ENCODE measurements at places on chromosomes 7 and 10.

- no peak for DNase-seq
These were observed 19.0 kb downstream of the GIMAP4 start for GRCh38 chr7:150586068-150586784.

DNA sequence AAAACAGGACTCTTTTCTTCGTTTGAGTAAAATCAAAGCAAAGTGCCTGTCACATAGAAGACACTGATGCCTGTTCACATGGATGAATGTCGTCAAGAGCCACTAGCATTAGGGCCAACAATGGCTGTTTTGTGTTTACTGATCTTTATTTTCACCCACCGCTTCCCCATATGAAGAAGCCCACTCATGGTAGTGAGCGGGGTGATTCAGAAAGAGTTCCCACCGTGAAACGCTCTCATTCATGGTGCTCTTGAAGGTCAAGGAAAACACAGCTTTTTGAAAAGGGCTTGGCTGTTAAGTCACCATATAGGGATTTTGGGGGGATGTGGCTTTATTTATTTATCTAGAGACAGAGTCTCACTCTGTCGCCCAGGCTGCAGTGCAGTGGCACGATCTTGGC is 12.5 kb downstream of the PROSER2 start:
- no peak for DNase-seq

DNA sequence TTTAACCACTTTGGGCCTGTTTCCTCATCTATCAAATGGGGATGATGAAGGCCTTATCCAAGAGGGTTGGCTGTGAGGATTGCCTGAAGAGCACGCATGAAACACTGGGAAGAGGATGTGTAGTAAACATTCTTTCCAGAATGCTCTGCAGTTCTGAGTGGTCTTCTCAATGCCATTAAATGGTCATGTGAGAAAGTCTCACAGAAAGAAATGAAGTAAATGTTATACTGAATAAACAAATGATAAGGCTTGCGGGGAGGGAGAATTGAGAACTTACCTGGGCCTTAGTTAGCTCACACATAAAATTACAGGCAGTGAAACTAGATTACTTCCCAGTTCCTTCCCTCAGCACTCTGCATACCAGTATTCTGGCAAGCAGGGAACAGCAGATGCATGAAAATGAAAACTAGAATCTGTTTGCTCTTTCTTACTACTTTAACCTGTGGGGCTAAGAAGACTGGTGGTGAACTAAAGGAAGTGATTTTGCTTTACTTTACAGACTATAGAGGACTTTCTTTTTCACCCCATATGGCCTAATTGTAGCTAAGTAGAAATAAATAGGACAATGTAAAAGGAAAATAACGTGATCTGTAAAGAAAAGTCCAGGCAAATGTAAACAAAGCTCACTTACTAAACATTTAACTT is 135.3 kb upstream of the CCDC6 start:
- no peak for DNase-seq

- no peak for DNase-seq
These were observed 50.3 kb downstream of the ICA1 start for GRCh38 chr7:8211725-8212096.

GRCh38 chr10:52031771-52032170 is 282.3 kb upstream of the DKK1 start:
- no peak for DNase-seq

GRCh38 chr7:22962775-22963350 is 51.1 kb downstream of the HYCC1 start:
- DNase-seq, result no peak

GRCh38 chr10:3969876-3970666 is 185.1 kb upstream of the KLF6 start:
- DNase-seq, result no peak

DNA sequence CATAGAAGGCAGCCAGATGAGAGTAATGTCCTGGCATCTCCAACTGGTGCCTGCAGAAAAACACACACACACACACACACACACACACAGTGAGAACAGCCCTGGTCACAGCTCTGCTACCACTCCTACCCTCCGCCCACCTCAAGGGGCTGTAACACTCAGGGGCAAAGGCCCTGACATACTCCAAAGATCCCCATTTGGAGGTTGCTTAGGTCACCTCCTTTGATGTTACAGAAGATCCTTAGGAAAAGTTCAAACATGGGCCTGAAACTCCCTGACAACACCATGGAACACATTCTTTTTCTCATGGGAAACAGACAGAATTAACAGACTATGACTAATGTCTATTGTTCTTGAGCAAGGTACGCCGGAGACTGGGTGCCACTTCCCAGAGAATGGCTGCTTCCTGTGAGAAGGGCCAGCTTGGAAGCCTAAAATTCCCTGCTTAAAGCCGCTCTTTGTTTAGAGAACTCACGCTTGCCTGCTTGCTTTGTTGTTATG is 27.7 kb downstream of the DENND11 start:
- DNase-seq, result no peak

DNA sequence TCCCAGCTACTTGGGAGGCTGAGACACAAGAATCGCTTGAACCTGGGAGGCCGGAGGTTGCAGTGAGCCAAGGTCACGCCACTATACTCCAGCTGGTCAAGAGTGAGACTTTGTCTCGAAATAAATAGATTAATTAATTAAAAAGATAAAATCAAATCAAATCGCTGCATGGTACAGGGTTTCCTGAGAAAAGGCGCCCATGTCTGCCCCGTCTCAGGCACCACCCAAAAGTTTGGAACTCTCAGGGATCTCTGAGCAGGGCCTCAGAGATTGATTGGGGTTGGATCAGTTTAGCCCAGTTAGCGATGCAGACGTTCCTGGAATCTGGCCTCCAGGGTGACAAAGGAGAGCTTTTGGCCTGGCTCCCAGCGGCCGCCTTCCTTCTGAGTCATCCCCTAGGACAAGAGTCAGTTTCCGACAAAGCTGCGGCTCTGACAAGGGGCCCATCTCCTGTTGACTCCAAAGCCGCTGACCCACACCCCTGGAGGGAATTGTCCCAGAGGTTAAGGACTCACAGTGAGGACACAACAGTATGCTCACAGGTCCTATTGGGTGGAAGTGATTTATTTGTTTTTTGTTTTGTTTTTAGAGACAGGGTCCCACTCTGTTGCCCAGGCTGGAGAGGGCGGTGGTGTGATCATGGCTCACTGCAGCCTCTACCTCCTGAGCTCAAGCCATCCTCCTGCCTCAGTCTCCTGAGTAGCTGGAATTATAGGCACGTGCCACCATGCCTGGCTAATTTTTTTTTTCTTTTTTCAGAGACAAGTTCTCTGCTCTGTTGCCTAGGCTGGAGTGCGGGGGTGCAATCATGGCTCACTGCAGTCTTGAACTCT is 6.8 kb downstream of the ORAI2 start:
- DNase-seq, result no peak

- DNase-seq, result peak; percentile 59
These were observed 126.2 kb downstream of the PRPF18 start for GRCh38 chr10:13712837-13713581.

DNA sequence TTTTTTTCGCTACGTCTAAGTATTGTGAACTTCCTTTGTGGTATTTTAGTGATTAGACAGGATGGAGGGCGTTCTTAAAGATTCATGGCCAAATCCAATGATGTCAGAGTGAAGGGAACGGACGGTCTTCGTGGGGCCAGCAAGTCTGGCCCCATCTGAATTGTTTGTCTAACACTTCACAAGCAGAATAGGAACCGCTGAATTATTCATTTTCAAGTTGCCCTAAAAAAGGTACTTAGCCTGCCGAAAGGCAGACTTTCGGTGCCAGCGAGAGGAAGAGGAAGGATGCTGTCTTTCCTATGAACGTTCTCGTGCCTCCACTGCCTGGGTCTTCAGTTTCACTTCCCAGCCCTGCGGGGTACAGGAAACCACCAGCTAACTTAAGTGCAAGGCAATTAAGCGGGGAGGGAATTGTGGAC is 145.7 kb upstream of the SH2B2 start:
- DNase-seq, result peak; percentile 26

DNA sequence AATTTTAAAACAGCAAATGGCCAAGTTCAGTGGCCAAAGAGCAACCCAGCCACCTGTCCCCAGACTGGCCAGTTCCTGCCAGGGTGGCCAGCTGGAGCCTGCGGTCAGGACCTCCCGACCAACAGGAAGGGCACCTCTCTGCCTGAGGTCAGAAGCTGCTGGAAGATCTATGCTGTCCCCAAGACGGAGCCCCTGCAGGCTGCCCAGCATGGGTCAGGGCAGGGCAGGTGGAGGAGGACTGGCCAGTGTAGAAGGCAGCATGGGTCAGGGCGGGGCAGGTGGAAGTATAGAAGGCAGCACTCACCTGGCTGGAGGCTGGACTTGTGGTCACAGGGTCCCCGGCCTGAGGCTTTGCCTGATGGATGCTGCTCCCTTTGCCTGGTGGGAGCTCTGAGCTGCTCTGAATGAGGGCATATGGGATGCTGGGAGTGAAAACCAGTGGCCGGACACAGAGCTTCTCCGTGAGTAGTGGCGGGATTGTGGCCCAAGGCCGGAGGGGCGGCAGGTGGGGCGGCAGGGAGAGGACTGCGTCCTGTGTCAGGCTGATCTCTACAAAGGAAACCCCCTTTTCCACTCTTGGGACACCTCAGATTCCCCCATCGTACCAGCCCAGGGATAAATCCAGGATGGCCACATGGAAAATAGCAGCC is 229.2 kb downstream of the TCERG1L start:
- no peak for DNase-seq

DNA sequence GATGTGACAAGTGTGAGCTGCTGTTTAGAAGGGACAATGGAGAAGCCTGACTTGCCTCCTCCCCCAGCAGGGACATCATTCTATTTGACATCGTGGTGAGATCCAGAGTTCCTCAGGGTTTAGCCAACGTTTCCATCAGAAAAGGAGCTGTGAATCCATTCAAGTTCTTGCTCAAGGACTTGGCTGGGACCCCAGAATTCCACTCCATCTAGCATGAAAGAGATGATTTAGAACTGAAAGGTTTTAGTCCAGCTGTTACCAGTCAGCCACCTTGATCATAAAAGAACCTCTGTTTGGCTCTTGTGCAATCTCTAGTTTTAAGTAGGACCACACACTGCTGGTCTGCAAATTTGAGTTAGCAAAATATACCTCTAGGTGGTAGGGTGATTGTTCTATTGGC is 337.6 kb downstream of the FRMD4A start:
- DNase-seq, result no peak

DNA sequence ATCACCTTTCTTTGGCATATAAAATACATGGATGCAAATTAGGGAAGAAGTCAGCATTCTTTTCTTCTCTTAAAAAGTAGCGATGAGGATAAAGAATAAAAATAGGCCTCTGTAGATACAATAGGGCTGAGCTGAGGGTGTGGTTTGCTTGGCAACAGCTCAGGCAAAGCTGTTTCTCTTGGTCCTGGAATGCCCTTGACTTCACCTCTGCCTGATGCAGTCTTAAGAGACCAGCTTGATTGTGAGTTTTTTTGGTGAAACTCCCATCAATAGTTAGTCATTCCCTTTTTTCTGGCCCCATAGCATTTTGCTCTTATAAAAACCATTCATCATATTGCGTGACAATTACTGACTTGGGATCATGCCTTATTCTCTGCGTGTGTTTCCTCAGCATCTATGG is 42.1 kb upstream of the MKLN1 start:
- DNase-seq, result no peak

DNA sequence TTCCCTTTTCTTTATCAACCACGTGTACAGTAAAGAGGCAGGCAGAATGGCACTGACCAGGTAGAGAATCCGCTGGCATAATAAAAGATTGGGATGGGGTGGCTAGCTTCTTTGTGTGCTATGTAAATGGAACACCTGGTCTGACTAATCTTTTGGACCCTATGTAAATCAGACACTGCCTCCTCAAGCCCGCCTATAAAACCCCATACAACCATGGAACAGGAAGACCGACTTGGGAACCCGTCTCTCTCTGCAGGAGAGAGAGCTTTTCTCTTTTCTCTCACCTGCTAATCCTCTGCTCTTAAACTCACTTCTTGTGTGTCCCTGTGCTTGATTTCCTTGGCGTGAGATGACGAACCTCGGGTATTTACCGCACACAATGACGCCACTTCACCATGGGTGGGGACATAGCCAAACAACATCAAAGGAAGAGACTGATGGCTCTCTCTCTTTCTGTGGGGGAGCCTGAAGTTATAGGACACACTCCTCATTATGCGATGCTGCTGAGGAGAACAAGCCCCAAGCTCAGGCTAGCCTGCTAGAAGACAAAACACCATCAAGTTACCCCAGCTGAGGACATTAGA is 94.2 kb downstream of the ARL5B start:
- no peak for DNase-seq

- DNase-seq, result no peak
These were observed 13.8 kb upstream of the TECPR1 start for GRCh38 chr7:98265841-98266271.

- DNase-seq, result no peak
These were observed 92.0 kb upstream of the PRSS58 start for GRCh38 chr7:142349670-142350405.

- DNase-seq, result no peak
These were observed 643.6 kb downstream of the SORCS3 start for GRCh38 chr10:105284476-105285215.

DNA sequence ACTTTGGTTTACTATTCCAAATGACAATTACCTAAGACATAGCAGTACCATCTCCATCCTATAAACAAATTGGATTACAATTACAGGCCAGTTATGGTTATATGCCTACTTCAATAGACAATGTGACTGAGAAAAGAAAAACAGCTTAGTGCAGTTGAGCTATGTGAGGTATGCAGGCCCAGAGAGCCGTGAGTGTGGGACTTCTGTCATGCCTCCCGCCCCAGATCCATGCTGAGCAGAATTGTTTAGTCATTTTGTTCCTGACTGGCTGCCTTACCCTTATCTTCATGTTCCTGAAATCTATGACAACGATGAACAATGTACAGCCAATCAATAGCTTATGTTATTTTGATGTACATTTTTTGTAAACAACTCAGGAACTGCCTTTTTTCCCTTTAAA is 21.7 kb downstream of the LARP4B start:
- DNase-seq, result no peak

- no peak for DNase-seq
These were observed 90.5 kb upstream of the GSDME start for GRCh38 chr7:24847754-24848153.

DNA sequence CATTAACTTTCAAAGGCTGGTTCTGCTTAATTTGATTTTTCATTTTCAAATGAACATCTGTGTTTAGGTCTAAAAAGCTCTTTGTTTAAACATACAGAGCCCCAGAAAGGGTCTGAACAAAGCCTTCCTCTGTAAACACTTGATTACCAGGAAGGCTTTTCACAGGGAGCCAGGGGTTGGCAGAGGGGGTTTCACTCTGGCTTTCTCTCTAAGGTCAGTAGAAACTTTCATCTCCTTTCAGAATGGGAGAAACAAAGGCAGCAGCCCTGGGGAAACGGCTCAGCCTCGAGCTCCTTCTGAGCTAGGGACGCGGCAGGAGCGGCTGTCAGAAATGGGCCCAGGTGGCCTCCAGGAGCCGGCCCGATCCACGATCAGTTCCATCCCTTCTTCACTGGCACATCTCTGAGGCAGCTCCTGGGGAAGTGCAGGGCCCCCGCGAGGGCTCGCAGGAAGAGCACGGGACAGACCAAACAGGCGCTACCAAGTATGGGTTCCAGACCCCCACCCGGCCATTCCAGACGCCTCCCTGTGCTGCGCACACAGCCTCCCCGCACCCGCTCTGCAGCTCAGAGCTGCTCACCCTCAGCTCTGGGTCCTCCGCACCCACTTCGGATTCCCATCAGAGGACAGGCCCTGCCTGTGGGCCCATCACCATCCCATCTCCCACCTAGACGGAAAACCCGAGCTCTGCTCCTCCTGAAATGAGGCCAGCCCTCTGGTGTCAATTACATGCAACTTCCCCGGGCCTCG is 124.1 kb downstream of the MAD1L1 start:
- no peak for DNase-seq

GRCh38 chr10:121823993-121824463 is 103.8 kb downstream of the ATE1 start:
- no peak for DNase-seq
